CD4-positive, alpha-beta memory T cell (primary cell): ENCODE measurements at places on chromosomes 1 and 21. TPM values are rescaled to one million over a fixed set of nuclear protein-coding genes. Genes with fewer than 3 reads are reported as not detected.

Gene PLPPR4
- not detected for polyA plus RNA-seq

Gene RPE65
- polyA plus RNA-seq: not detected

Gene PMF1
- 73.3 TPM for polyA plus RNA-seq

GRCh38 chr21:42672699-42673458 is 19.5 kb downstream of the PDE9A start:
- no peak overlapping the region for H3K27ac ChIP-seq
- H3K4me1 ChIP-seq: peaks cover 10% of the 10 kb centered on the region
- no peak for DNase-seq

DNA sequence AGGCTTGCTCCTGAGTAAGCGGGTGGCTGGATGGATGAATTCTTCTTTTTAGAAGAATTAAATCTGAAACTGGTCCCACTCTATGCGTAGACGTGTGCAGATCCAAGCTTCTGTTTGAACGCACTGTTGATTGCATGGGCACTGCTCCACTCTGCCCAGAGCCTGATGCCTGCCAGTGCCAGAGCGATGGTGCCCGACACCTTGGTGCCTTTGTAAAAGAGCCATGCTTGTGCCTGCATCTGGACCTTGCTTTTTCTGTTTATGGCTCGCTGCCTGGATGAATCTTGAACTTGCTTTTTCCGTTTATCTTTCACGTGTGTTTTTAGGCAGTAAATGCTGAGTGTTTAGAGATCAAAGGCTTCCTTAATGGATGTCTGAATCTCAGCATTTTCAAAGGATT is 15.0 kb upstream of the PWP2 start:
- H3K36me3 ChIP-seq: peaks cover 43% of the 10 kb centered on the region
- H3K4me3 ChIP-seq: no peak overlapping the region
- H3K27ac ChIP-seq: no peak overlapping the region
- DNase-seq: no peak
- H3K27me3 ChIP-seq: no peaks in the 10 kb centered on the region
- H3K4me1 ChIP-seq: peaks cover 43% of the 10 kb centered on the region

DNA sequence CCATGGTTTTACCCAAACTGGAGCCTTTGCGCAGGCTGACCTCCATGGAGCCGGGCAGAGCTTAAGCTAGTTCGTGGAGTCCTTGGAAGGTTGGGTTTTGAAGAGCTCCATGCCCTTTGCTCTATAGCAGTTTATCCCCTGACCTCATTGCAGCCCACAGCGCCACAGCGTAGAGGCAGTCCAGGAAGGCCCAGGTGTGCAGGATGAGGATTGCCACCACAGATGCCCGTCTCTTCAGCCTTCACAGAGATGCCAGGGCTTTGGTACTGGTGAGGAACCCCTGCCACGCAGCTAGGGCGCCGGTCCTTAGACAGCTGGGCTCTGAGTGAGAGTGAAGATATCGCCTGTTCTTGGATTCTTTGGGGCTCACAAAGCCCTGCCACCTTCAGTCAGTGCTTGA is 138.6 kb downstream of the PEX14 start:
- H3K27me3 ChIP-seq: no peaks in the 10 kb centered on the region
- no peak overlapping the region for H3K27ac ChIP-seq
- no peaks in the 10 kb centered on the region for H3K4me1 ChIP-seq
- no peak overlapping the region for H3K4me3 ChIP-seq

DNA sequence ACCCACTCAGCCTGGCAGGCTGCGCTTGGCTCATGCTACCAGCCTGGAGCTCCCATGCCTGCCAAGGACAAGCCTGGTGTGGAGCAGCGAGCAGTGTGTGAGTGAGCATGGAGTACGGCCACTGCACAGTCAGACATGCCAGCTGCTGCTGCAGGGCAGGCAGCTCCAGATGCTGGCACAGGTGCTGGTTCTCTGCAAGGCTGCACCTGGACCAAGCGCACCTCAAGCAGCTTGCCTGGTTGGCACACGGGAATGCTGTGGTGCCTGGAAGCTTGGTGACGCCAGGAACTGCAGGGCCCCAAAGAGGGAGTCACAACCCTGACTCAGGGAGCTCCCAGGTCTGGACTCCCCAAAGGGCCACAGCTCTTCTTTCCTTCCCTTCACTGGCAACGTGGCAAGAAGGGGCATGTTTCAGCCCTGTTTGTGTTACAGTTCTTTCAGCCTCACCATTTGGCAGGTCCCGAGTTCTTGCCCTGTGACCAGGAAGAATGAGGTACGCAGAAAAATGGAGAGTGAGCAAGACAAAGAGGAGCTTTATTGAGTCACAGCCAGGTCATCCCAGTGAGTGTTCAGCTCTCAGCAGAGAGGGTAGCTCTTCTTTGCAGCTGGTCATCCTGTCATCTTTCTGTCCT is 26.1 kb downstream of the ACOT7 start:
- H3K27me3 ChIP-seq: no peaks in the 10 kb centered on the region
- H3K27ac ChIP-seq: no peak overlapping the region
- DNase-seq: no peak
- no peaks in the 10 kb centered on the region for H3K36me3 ChIP-seq
- no peak overlapping the region for H3K4me3 ChIP-seq

DNA sequence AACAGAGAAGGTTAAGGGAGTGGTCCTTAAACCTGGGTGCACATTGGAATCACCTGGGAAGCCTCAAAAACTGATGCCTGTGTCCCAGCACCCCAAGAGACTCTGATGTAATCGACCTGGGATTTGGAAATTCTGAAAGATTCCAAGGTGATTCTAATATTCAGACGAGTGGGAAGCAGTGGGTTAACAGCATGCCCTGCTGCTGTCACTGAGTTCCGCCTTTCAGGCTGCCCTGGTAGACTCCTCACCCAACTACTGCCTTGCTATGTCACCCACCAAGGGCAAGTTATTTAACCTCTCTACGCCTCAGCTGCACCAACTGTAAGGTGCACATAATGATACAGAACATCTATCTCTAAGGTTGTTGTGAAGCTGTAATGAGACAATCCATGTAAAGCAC is 59.2 kb downstream of the CD34 start:
- H3K27me3 ChIP-seq: no peaks in the 10 kb centered on the region
- no peak overlapping the region for H3K4me3 ChIP-seq
- no peaks in the 10 kb centered on the region for H3K36me3 ChIP-seq
- no peak overlapping the region for H3K27ac ChIP-seq
- no peak for DNase-seq

DNA sequence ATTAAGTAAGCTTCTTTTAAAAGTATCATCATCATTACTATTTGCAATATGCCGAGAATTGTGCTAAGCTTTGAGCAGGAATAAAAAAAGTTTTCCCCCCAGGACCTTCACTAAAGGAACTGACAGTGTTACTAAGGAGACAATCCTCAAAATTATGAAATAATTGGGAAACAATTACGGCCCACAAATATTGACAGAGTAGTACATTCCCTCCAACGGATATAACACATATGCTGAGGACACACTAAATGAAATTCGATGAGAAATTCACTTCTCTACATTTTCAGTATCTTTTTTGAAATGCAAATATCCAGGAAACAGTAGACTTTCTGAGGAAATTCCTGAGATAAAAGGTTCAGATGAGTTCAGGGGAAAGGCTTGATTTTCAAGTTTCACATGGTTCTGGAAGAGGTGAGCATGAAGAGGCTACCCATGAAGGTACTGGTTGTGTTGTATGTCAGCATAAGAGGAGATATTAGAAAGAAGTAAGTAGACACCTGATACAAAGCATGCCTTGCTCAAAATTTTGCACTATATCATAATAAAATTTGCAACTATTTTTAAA is 171.2 kb upstream of the NR5A2 start:
- H3K4me1 ChIP-seq: no peaks in the 10 kb centered on the region
- H3K4me3 ChIP-seq: no peak overlapping the region
- no peak for DNase-seq

DNA sequence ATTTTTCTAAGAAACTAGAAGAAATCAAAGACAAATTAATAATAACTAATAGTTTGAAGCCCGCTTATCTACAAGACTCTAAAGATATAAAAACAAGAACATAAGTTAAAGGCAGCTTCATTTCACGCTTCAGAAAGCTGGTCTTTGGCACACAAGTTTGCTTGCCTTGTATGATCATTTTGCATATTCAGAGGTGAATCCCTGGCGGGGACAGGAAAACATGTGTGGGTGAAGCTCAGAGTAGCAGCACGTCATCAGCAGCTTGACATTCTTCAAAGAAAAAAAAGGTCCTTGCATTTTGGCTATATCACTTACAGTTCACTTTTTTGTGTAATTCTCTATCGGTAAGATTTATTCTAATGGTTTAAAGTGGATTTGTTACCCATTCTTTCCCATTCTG is 1911.8 kb downstream of the MRPL39 start:
- DNase-seq: no peak
- H3K4me3 ChIP-seq: no peak overlapping the region
- no peaks in the 10 kb centered on the region for H3K27me3 ChIP-seq
